T-helper 1 cell (primary cell): ENCODE measurements at places on chromosomes 3 and 15.

- DNase-seq, result no peak
Observed at GRCh38 chr3:177234121-177234520, 36.8 kb upstream of the TBL1XR1 start.

GRCh38 chr3:71056327-71056726 is 527.2 kb downstream of the FOXP1 start:
- no peak for DNase-seq

DNA sequence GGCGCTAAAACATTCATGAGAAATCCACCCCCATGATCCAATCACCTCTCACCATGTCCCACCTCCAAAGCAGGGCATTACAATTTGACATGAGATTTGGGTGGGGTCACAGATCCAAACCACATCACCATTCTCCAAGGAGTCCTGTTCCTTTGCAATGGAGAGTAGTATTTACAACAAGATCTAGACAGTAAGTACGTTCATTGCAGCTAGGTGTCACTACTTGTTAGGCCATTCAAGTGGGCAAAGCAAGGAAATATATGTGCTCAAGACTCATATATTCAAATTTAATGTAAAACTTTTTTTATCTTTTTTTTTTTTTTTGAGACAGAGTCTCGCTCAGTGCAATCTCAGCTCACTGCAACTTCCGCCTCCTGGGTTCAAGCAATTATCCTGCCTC is 79.3 kb downstream of the AQP9 start:
- no peak for DNase-seq

GRCh38 chr15:84599906-84600305 is 903 bp upstream of the ZSCAN2 start:
- DNase-seq, result no peak

DNA sequence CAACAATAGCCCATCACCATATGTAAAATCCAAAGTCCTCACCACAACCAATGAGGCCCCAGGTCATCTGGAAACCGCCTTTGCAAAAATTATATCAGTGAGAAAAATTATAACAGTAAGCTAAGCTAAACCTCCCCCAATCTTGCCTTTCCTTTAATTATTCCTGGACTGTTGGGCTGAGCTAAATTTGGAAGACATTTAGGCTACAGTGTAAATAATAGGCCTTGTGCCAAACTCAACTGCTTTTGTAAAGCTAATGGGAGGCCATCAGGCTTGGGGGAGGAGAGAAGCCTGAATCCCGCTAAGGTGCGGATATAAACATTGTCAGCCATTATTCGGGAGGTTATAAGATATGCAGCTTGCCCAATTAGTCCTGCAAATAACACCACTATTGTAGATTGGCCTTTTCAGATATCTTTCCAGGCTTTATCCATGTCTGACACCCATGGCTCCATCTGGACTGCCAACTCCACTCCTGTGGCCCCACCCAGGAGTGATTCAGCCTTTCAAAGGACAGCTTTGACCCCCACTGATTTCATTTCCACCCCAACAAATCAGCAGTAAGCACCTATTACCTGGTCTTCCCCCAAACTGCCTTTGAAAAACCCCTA is 53.0 kb upstream of the CA12 start:
- no peak for DNase-seq

DNA sequence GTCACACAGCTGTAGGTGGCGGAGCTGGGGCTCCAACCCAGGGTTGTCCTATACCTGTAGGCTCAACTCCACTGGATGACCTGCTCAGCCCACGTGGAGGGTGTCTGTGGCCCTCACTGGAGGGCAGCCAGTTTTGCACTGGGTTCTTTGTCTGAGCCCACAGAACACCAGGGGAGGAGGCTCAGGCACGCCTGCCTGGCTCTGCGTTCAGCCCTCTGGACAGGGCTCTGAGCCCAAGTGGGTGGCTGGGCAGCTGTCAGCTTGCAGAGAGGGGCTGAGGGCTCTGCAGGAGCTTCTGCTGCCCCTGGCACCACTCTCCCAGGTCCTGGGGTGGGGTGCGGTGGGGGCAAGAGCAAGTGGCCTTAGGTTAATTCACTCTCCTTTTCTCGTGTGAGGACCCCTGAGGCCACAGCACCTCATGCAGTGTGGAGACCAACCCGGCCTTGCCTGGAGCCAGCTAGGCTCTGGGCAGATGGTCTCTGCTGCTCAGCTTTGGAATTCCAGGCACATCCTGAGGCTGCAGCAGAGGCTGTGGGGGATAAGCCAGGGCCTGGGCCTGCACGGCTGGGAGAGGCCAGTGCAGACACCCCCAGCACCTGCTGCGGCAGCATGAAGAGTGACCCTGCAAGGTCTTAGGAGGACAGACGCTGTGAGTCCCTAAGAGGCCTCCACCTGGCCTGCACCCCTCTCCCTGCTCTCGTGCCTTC is 23.5 kb downstream of the DUSP7 start:
- DNase-seq, result no peak

DNA sequence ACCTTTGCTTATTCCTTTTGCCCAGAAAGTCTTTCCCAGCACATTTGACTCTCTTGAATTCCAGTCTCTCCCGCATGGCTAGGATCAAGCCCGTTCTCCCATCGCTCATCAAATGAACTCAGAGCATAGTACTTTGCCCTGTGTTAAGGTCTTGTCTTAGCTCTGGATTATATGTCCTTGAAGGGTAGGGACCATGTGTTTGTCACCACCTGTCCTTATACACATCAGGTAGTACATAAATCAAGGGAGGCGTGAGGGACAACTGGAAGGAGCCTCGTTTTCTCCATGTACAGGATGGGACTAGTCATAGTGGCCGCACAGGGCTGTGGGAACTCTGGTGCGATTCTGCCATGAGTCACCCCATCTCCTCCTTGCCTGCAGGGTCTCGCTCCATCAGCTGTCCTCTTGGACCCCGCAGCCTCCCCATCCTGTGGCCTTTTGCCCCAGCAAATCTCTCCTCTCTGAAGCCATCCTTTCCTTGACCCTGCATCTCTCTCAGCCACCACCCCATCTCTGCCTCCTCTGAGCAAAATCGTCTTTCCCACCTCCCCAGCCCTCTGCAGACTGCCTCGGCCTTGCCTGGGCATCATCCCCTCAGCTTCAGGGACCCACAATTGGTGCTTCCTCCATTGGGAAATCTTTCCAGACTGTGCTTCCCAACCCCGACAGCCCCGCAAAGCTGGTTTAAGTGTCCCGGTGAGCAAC is 33.4 kb upstream of the RAB6B start:
- no peak for DNase-seq
